GM04503 (cell line): ENCODE measurements at places on chromosomes 13 and 19.

GRCh38 chr13:111184458-111185401 is 69.6 kb downstream of the ARHGEF7 start:
- no peak for DNase-seq

DNA sequence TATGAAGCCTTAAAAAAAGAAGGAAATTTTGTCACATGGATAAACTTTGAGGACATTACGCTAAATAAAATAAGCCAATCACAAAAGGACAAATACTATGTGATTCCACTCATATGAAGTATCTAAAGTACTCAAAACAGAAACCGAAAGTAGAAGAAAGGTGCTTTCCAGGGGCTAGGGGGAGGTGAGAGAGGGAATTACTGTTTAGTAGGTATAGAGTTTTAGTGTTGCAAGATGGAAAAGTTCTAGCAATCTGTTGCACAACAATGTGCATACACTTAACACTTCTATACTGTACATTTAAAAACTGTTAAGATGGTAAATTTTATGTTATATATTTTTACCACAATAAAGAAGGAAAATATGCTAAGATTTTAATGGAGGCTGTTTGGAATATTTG is 83.0 kb downstream of the POLR1D start:
- no peak for DNase-seq

DNA sequence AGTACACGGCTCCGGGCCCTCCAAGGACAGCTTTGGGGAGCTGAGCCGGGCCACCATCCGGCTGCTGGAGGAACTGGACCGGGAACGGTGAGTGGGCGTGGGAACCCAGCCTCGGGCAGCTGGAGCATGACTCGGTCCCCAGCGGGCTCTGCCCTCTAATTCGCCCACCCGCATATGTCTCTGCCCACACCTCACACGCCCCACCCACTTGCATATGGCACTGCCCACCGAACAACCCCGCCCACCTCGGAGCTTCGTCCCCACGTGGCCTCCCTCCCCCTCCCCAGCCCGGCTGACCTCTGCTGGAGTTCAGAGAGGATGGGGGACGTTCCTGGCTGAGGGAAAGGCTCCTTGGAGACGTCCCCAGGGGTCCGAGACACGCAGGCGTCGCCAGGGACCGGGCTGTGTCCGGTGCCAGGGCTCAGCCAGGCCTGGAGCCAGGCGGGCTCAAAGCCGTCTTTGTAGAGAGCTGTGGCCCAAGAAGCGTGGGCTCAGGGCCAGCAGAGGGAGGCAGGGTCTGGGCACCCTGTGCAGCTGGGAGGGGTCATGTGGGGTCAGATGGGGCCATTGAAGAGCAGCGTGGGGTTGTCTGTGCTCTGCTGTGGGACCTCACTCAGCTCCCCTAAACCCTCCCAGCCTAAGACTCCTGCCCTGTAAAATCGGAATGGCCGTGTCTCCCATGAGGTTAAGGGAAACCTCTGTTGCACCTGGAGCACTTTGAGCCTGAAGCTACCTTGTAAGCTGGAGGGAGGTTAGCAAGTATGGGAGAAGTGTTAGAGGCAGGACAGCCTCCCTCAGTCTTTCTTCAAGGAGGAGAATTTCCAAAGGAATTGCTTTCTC is 3.8 kb downstream of the APC2 start:
- DNase-seq, result no peak

DNA sequence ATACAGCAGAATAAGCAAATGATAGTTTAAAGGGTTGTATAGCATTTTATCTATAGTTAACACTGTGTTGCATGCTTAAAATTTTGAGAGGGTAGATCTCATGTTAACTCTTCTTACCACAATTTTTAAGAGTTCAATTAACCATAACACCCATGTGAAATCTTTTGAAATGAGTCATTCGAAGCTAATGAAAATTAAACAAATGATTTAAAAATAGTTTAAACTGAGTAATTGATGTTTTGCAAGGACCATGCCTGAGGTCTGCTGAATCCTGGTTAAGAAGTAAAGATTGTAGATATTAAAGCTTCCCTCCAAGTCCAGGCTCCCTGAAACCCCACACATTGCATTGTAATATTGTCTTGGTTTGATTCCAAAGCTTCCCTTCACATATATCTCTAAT is 176.7 kb upstream of the RNF113B start:
- DNase-seq, result no peak

DNA sequence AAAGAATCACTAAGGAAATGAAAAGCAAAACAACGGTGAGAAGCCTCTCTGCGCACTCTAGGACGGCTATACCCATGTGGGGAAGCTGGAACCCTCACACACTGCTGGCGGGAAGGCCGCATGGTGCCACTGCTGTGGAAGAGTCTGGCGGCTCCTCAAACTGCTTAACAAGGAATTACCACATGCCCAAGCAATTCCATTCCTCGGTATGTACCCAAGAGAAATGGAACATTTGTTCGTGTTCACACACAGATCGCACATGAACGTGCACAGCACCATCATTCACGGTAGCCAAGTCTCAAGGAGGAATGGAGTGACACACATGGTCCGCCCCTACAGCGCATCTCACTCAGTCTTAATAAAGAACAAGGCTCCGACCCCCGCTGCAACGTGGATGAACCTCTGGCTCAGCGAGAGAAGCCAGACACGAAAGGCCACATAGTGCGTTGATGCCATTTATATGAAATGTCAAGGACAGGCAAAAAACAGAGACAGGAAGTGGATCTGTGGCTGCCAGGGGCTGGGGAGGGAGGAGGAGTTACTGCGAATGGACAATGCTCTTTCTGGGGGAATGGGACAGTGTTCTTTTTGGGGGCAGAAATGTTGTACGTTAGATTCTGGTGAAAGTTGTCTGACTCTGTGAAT is 7.6 kb downstream of the CAPS start:
- DNase-seq, result no peak

GRCh38 chr19:19597809-19598306 is 20.6 kb downstream of the PBX4 start:
- DNase-seq, result no peak

DNA sequence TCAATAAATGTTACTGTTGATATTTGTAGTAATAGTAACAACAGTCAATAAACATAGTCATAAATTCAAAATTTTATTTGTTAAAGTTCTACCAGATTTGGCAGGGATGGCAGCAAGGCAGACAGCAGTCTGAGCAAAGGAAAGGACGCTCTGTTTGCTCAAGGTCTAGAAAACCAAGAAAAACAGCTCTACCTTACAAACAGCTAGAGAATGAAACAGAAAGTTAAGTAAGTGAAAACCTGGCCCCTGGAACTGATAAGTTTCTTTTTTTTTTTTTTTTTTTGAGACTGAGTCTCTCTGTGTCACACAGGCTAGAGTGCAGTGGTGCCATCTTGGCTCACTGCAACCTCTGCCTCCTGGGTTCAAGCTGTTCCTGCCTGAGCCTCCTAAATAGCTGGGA is 27.9 kb downstream of the ENOX1 start:
- DNase-seq, result no peak

GRCh38 chr13:43445668-43446067 is 341.1 kb downstream of the ENOX1 start:
- DNase-seq, result no peak

GRCh38 chr13:41299316-41300094 is 11.6 kb upstream of the NAA16 start:
- DNase-seq, result no peak

GRCh38 chr19:30873691-30874090 is 475.5 kb downstream of the TSHZ3 start:
- DNase-seq, result no peak

DNA sequence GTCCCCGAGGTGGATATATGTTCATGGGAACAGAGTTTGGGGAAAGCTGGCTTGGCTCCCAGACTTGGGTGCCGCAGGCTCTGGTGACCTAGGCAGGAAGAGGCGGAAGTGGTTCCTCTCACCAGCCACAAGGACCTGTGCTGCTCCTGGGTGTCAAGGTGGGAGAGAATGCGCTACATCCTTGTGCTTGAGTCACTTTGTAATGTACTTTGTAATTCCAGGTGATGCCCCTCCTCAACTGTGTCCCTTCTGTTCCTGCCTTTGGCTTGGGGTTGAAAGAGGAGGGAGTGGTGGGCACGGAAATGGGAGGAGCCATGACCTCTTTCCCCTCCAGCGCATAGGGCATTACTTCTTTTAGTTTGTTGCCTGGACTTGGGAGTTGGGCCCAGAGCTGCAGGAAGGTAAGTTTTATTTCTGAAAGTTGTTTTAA is 10.9 kb downstream of the GARRE1 start:
- no peak for DNase-seq

DNA sequence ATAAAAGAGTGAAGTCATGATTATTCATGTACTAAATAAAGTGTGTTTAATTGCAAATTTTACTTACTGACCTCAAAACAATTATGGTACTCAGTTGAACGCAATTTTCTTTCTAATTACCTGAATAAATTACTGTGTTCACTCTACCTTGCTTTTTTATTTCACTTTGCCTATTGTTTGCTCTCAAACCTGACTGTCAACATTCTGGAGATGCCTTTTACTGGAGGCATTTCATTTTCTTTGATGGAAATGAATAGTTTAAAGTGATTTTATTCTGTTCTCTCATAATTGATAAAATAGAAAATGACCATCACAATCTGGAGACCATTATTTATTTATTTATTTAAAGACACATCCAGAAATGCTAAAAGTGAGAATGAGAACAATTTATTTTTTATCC is 811.5 kb upstream of the ATXN8OS start:
- DNase-seq, result no peak

DNA sequence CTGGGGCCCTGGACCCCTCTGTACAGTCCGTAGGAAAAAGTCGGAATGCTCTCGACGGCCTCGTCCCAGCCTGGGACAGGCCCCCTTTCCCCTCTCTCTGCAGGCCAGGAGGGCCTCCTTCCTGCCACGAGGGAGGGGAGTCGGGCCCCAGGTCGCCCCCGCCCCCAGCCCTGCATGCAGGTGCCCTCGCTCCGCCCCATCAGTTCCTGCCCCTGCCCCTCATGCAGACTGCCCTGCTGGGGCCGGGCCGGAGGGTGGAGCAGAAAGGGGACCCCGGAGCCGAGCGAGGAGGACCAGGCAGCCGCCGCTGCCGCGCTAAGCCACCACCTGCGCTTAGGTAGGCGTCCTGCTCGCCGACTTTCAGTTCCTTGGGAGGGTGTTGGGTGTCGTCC is 7.3 kb downstream of the LYL1 start:
- DNase-seq, result no peak

- DNase-seq, result no peak
Measured at GRCh38 chr13:99172951-99173350, 27.7 kb upstream of the UBAC2 start.

DNA sequence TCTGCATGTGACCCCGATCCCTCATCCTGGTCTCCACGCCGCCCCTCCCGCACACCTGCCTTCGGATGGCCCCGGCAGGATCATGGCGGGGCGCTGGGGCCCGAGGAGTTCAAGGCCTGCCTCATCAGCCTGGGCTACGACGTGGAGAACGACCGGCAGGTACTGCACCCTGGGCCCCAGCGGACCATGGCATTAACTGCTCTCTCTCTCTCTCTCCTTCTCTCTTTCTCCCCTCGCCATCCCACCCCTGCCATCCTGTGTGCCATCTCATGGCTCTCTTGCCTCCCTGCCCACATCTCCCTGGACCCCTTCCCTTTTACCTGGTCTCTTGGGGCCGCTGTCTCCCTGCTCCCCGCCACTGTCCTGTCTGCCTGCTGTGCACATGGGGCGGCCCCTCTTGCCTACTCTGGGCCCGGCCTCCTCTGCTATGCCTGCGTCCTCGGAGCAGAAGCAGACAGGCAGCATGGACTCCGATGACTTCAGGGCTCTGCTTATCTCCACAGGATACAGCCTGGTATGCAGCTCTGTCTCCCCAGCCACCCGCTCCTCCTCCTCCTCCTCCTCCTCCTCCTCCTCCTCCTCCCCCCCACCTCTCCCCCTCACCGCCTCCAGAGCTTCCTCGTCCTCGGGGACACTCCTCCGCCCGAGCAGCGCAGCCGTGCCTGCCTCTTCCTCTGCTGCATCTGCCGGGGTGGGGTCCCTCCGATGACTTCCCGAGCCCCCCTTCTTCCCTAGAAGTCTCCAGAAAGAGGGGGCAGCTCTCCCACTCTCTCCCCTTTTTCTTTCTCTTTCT is 16.2 kb downstream of the CAPN12 start:
- DNase-seq, result no peak

- no peak for DNase-seq
Measured at GRCh38 chr19:47725759-47726401, 12.7 kb downstream of the EHD2 start.

DNA sequence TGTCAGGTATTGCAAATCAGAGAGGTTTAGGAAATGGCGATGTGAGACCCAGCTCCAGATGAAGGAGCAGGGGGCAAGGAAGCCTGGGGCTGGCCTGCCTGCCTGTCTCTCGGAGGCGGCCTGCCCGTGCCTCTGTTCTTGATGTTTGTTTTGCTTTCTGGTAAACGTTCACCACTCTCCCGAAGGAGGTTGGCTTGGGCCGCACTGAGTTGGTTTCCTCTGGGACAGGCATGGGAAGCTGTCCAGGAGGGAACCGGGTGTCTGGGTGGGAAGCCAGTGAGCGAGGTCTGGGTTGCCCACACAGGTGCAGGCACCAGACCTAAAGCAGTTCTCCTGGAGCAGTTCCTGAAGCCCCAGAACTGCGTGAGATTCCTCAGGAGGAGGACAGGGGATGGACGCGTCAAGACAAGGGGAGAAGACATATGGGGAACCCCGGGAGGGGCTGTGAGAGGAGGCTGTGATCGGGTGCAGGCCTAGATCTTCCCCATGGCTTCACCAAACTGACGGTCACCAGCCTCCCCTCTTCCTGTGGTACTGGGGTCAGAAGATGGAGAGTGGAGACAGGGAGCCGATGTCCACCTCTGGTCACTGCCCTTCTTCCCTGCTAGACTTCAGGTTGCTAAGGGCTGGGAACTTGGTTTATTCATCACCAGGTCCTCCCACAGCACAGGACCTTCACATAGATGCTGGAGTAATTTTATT is 15.2 kb downstream of the COL4A2 start:
- no peak for DNase-seq

DNA sequence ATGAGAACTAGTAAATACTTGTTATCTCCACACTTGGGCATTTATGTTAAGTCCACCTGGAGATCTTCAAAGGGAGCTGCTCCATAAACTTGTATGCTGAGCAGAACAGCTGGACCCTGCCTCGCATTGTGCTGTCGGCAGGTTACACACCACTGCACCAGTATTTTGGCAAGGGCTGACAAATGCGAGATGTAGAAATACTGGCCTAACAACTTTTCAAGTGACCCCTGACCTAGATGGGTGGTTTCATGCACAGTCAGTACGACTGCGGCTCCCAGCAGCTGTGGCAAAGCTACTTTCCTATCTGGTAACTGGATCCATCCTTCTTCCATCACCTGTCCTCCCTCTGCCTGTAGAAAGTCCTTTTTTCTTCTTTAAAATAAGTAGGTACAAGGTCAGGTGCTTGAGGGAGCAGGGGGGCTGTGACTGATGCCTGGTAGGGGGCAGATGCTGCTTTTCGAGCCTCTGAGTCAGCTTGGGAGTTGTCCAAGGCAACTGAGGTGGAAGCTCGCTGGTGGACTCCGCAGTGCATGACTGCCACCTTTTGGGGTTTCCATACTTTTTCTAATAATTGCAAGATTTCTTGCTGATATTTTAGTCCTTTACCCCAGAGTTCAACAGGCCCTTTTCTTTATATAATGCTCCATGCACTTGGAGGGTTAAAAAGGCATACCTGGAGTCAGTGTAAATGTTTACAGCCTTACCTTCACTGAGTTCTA is 86.8 kb downstream of the SLC25A15 start:
- DNase-seq, result no peak
